ENCODE measurements at places on chromosomes 2 and 18. TPM values are rescaled to one million over a fixed set of nuclear protein-coding genes. Genes with fewer than 3 reads are reported as not detected.

KIF5C gene
- total RNA-seq: 0.65 TPM

UGT1A8 gene
- not detected for total RNA-seq

SCYGR7 gene
- total RNA-seq: not detected

CCDC150 gene
- total RNA-seq: 4.3 TPM

SMCHD1 gene
- 90.9 TPM for total RNA-seq

STEAP3 gene
- 38.8 TPM for total RNA-seq

HNRNPLL gene
- total RNA-seq: 63.6 TPM

EN1 gene
- not detected for total RNA-seq

CAVIN2 gene
- 1.4 TPM for total RNA-seq

DSC3 gene
- 0.26 TPM for total RNA-seq

ST8SIA5 gene
- 0.43 TPM for total RNA-seq

CARF gene
- 15.5 TPM for total RNA-seq

HTR2B gene
- 1.2 TPM for total RNA-seq

GKN1 gene
- total RNA-seq: 0.26 TPM

UGT1A5 gene
- total RNA-seq: not detected

ANTXR1 gene
- 403 TPM for total RNA-seq

VAMP8 gene
- 9.9 TPM for total RNA-seq

TLX2 gene
- total RNA-seq: 0.11 TPM

GALR1 gene
- total RNA-seq: not detected

FBXO48 gene
- 1.3 TPM for total RNA-seq

CCDC85A gene
- total RNA-seq: 0.78 TPM

MAL gene
- not detected for total RNA-seq

RAB10 gene
- 203 TPM for total RNA-seq

TMEM247 gene
- not detected for total RNA-seq

TUBA3E gene
- not detected for total RNA-seq

LRRTM1 gene
- total RNA-seq: not detected

TDRD15 gene
- under 0.01 TPM for total RNA-seq

KLHL30 gene
- total RNA-seq: 0.39 TPM

AQP12A gene
- not detected for total RNA-seq

COPS8 gene
- 107 TPM for total RNA-seq

PROKR1 gene
- 0.11 TPM for total RNA-seq

STARD6 gene
- 1.2 TPM for total RNA-seq

ASB18 gene
- not detected for total RNA-seq

SULT1C4 gene
- total RNA-seq: 0.26 TPM

GPR45 gene
- not detected for total RNA-seq

LYPD1 gene
- total RNA-seq: 0.76 TPM

MALL gene
- 72.8 TPM for total RNA-seq

NAT8 gene
- total RNA-seq: not detected

PARD3B gene
- 19.5 TPM for total RNA-seq

SERPINB10 gene
- not detected for total RNA-seq

HOXD3 gene
- 6.4 TPM for total RNA-seq

SDC1 gene
- 27.3 TPM for total RNA-seq

Measured in articular chondrocyte of knee joint (primary cell).